Activated CD4-positive, alpha-beta memory T cell treated with anti-CD3 and anti-CD28 coated beads, Interleukin-2, amount 10 ng/mL, durations not matched to agents 7 days and 5 days (primary cell): ENCODE measurements at places on chromosomes 11 and 22.

GRCh38 chr11:72084076-72084475 is 3.4 kb downstream of the LRRC51 start:
- no peak for DNase-seq

- DNase-seq = no peak
Measured at GRCh38 chr22:27241430-27242321, 559.9 kb downstream of the MN1 start.

DNA sequence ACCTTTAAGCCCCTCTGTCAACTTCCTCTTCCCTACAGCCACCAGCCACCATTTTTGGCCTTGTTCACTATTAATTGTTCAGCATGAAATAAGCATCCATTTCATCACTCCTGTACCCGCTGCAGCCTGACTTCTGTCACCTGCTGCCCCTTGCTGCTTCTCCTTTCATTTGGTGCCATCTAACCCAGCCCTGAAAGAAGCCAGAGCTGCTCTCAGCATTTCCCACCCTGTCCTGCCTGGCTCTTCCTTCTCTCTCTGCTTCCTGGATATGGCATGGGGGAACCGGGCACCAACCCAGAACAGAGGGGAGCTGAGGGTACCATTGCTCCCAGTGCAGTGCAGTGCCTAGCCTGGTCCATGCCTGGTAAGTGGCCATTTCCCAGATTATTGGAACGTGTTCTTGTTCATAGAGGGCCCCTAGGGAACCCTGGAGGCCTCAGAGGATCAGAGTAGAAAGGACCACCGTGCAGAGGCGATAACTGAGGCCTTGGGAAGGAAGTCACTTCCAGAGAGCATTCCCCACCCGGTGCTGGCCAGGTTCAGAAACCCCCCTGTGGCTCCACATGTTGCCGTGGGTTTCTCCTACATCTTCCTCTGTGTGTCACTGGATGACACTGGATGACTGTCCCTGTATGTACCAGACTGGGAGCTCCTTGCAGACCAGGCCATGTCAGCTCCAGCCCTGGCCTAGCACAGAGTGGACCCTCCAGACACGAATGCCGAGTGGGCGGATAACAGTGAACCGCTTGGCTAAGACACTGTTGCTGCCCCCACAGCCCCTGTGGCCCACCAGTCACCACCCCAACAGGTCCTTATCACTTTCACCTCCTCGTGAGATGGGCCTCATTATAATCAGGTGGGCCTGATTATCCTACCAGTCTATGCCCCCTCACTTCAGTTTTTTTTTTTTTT is 4.7 kb downstream of the YDJC start:
- no peak for DNase-seq

- peak; percentile 81 for DNase-seq
Measured at GRCh38 chr11:14320020-14320419, 39.0 kb downstream of the RRAS2 start.
